ENCODE measurements at places on chromosomes 6 and 20. TPM values are rescaled to one million over a fixed set of nuclear protein-coding genes. Genes with fewer than 3 reads are reported as not detected.

DNA sequence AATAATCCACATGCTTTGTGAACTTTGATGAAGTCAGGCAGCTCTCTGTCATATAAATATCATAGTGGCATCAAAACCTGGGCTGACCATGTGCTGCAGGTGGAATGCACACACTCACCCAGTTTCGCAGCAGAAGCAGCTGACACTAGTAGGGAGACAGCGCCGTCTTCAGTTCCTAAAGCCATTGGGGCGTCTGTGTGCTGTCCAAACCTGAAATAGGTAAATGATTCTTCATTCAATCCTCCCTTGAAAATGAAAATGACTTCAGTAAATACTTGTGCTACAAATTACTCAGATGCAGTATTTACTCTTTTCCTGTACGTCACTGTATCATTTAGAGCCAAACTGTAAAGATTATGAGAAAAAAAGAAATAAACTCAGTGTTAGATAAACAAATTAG is 127.5 kb downstream of the EYA4 start:
- DNase-seq = no peak

DNA sequence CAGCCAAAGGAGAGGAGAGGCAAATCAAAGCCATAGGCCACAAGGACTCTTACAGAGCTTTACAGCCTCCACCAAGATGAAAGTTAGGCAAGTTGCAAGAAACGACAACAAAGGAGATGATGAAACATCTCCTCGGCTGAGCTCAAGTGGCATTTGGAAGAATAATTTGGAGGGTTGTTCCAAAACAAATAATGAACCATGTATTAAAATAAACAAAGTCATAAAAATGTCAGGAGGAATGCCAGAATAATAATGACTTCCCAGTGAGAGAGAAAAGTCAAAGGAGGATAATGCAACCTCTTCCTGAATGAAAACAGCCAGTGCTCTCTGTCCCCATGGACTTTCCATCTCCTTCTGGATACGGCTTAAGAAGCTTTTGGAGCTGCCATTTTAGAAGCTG is 371.4 kb upstream of the ID4 start:
- DNase-seq = no peak

FAM184A gene
- 0.13 TPM for total RNA-seq

PAX1 gene
- total RNA-seq = not detected

SH3BGRL2 gene
- total RNA-seq = 98.2 TPM

RIMS1 gene
- total RNA-seq = 21.2 TPM

ZNF391 gene
- total RNA-seq = 0.38 TPM
